ENCODE measurements at places on chromosomes 5 and 9.

GRCh38 chr5:116595498-116595897 is 20.9 kb upstream of the SEMA6A start:
- DNase-seq, result no peak

GRCh38 chr9:99677281-99677680 is 144.4 kb upstream of the NR4A3 start:
- no peak for DNase-seq

DNA sequence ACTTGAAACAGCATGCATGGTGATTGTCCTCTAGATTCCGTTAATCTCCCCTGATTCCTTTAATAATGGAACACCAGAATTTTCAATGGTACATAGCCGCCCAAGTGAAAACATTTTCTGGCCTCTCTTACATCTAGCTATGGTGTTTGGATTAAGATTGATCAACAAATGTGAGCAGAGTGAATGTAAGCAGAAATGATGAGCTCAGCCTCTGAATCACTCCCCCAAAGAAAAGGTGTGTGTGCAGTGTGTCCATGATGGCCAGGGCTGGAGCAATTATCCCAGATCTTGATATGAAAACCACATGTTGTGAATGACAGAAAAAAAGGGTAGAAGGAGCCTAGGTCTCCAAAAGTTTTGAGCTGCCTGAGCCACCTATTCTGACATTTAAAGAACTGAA is 55.3 kb downstream of the OR2K2 start:
- no peak for DNase-seq

DNA sequence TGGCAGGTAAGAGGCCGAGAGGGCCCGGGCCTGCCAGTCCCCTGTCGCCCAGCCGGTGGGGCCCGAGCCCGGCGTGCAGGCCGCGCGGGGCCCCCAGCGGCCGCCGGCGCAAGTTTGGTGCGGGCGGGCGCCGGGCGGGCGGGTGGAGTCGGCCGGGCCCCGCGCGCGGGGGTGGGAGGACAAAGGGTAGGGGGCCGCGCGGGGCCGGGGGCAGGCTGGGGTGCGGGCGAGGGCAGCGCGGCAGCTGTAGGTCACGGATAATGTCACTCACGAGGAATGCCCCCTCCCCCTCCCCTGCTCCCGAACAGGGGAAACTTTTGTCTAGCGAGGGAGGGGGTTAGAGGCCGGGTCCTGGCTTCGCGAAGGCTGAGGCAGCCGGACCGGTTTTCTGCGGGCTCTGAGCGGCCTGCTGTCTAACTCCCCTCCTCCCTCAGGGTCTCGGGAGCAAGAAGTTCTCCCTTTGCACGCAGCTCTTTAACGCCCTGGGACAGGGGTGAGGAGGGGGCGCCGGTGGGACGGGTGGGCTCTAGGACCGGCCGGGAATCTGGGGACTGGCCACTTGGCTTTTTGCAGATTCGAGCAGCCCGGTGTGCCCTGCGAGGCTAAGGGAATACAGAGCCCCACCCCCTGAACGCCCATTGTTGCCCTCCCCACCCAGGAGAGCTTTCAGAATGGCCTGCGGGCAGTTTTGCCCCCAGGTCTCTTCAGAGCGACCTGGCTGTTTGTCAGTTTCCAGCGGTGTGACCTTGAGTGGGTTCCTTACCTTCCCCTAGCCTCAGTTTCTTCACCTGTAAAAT is 21.3 kb upstream of the NDST1 start:
- no peak for DNase-seq

DNA sequence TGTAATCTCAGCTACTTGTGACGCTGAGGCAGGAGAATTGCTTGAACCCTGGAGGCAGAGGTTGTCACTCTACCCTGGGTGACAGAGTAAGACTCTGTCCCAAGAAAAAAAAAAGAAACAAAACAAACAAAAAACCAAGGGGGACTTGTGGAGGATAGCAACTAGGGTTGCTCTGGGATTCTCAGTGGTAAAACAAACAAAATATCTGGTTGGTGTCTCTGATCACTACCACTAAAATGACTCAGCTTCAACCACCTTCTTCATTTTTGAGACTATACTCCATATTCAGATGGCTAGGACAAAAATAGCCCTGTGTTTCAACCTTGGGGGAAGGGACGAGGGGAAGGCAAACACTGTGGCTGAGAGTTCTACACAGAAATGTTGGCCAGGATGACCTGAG is 110.3 kb downstream of the ARRDC3 start:
- no peak for DNase-seq

GRCh38 chr5:40660751-40661150 is 19.0 kb upstream of the PTGER4 start:
- DNase-seq, result no peak

DNA sequence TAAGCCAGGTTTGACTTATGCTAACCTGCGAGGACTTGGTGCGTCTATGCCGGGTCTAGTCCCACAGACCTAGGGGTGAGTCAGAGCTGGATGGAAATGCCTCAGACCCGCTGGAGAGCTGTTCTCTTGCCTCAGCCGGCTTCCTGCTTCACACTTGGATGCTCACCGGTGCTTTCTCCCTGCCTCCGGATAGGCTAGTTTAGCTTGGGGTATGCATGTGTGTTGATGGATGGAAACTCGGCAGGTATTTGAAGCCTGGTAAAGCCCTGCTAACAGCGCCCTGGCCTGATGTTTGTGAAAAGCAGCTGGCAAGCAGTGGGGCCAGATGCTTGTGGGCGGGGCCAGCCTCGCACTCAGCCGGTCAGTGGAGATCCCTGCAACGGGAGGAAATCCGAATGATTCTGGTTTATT is 29.3 kb downstream of the PRRC2B start:
- no peak for DNase-seq

DNA sequence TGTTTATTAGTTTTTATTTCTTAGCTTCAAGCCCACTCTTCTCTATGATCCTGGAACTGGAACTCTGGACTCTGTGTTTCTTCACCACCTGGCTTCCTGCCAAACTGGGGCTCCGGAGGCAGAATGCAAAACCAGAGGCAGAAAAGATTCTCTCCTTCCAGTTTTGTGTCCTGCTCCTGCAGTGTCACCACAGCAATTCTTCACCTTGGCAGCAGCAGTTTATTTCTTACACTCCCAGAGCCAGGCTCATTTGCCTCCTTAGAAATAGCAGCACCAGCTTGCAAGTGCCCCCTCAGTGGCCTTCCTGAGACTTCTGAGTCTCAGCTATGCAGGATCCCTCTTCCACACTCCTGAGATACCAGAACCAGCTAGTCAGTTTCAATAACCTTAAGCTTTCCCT is 26.7 kb upstream of the CAMK4 start:
- DNase-seq, result no peak

DNA sequence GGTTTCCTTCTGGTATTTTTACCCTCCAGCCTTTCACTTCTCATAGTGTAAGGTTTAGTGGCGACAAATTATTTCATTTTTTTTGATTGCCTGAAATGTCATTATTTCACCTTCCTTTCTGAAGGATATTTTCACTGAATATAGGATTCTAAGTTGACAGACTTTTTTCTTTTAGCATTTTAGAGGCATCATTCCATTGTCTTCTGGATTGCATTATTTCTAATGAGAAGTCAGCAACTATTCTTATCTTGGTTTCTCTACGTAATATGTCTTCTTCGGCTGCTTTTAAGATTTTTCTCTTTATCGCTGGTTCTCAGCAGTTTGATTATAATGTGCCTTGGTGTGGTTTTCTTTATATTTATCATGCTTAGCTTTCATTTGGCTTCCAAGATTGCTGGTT is 194.2 kb downstream of the GAPVD1 start:
- no peak for DNase-seq

GRCh38 chr5:62199792-62200716 is 106.0 kb upstream of the KIF2A start:
- DNase-seq, result no peak

DNA sequence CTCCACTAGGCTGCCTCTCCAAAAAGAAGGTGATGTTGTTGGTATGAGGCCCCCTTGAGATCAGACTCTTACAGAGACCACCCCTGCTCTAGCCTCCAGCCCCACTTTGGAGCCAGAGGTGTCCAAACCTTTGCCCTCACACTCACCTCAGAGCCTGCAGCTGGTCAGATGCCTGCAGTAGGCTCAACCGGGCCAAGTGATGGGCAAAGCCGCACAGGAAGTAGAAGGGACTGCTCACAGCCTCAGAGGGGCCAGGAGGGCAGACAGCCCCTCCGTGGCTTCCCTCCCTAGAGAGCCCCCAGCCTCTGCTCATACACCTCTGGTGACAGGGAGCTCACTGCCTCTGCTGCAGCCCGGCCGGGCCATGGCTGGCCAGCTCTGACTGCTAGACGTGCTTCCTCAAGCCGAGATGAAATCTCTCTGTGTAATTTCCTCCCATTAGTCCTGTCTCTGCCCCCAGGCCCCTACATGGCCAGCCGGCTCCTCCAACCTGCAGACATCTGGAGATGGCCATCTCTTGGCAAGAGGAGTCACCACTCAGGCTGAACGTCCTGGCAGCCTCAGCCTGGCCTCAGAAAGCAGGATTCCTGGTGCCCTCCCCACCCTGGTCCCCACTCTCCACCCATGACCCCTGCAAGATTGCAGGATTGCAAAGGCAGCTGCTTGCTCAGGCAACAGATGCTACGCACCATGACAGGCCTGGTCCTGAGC is 7.3 kb upstream of the TCF7 start:
- no peak for DNase-seq

DNA sequence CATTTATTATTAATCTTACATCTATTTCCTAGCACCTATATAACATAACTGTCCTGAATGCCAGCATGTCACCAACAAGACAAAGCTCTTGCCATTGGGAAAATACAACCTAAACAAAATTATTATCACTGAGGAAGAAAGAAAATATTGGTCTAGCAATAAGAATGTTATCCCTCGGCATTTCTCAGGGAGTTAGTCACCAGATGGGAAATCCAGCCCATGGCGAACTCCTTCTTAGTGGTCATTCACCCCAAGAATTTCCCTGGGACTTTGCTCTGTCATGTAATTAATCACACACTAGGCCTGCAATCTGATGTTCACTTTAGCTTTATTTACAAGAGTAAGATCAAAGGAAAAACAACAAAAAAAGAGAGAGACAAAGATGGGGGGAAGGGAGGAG is 56.1 kb upstream of the TAS2R1 start:
- no peak for DNase-seq

GRCh38 chr5:148805326-148806290 is 20.8 kb upstream of the ADRB2 start:
- no peak for DNase-seq

- DNase-seq, result no peak
Measured at GRCh38 chr9:11742471-11742870, 950.7 kb upstream of the TYRP1 start.

DNA sequence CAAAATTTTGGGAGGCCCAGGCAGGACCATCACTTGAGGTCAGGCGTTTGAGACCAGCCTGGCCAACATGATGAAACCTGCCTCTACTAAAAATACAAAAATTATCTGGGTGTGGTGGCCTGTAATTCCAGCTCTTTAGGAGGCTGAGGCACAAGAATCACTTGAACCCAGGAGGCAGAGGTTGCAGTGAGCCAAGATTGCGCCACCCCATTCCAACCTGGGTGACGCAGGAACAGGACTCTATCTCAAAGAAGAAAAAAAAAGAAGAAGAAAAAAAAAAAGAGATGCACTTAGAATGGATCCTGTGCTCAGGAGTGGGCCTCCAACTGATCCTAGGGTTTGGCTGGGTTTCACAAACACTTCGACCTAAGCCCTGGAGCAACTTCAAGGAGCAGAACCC is 45.1 kb downstream of the GLDC start:
- DNase-seq, result no peak

DNA sequence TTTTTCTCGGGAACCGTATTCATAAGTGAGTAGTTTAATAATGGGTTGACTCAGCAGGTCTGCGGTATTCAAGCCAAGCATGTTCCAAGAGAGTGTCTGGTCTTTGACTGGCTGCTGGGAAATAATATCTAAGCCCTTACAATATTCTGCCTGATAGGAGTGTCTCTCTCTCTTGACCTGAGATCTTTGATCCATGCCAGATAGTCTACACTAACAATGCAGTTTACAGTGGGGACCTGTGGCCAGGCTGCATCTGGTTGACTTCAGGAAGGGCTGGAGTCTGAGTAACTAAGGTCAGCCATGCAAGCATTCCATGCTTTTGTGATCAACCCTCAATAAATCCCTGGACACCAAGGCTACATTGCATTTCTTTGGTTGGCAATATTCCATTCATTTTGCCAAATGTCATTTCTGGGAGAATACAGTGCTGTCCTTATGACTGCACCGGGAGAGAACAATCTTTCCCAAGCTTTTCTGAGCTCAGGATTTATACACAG is 195.5 kb downstream of the SEMA5A start:
- no peak for DNase-seq

- DNase-seq, result no peak
Measured at GRCh38 chr9:129384491-129385210, 206.6 kb upstream of the IER5L start.

DNA sequence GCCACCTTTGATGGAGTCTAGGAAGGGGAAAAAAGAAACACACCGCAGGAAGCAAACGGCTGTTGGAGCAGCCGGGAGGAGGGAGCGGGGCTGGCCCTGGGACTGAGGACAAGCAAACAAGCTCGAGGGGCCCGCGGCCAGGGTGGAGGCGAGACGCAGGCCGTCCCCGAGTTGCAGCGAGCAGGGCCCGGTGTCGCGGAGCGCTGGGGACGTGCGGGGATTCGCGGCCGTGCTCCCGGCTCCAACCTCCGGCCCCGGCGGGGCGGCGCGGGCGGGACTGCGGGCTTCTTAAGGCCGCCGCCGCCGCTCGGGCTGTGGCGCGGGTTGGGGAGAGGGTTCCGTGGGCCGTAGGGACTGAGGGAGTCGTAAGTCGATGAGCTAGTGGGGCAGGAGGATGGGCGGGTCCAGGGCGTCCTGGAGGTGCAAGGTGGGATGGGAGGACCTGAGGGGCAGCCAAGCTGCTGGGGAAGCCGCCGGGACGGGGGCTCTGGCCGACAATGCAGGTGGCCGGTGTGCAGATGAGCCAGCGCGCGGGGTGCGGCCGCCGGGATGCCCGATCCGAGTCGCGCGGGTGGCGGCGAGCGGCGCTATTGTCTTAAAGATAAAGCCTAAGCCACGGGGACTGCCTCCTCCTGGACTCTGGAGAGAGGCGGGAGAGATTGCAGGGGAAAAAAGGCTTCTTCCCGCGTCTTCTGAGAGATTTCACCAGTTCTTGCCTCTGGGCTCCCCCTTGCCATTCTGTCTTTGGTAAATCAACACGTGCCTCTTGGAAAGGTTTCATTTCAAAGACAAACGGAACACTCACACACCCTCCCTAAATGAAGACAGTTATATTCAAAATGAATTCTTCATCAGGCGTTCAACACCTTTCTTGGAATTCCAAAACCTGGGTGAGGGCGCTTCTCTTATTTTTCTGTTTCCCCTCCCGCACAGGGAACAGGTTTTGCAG is 1.6 kb upstream of the HAPLN1 start:
- DNase-seq, result no peak

Data from stimulated activated CD8-positive, alpha-beta memory T cell treated with anti-CD3 and anti-CD28 coated beads, Interleukin-4, amount 100 ng/mL, for 1 hour (primary cell).